ENCODE measurements at places on chromosomes 16 and 17. TPM values are rescaled to one million over a fixed set of nuclear protein-coding genes. Genes with fewer than 3 reads are reported as not detected.

GRCh38 chr16:64392456-64392855 lies 729.4 kb downstream of the CDH11 start:
- no peak for DNase-seq

- no peak for DNase-seq
Measured at GRCh38 chr17:13921841-13922776, 147.2 kb upstream of the COX10 start.

GRCh38 chr17:21463779-21464407 lies 87.7 kb downstream of the KCNJ12 start:
- DNase-seq = no peak

GRCh38 chr17:4087911-4088693 lies 54.7 kb downstream of the ZZEF1 start:
- no peak for DNase-seq

GRCh38 chr17:10793256-10793655 lies 10.6 kb downstream of the TMEM238L start:
- DNase-seq = no peak

GRCh38 chr16:5374184-5374583 lies 276.6 kb upstream of the EEF2KMT start:
- DNase-seq = no peak

DNA sequence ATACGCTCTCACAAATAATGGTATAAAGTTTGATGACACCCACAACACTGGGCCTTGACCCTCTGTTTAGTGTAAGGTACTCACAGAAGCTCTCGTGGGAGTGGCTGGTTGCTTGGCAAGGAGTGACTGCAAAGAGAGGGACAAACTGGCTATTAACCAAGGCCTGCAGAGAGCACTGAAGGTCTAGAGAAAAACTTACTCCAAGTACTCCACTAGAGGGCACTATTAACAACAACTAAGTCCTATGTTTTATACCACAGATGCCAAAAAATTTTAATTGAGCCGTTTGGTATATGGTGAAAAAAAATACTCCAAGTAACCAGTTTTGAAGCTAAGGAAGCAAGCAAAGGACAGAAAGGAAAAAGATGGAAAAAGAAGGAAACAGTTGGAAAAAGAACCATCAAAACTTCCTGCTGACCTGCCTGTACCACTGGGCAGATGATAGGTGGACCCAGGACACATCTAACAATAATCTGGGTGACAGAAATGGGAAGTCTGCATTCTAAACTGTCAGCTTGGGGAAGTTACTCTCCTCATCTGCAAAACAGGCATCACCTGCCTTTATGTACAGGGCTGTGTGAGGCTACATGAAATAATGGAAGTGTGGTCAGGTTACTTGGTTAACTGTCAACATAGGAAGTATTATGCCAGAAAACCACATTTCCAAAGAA lies 23.2 kb downstream of the DYNC1LI2 start:
- DNase-seq = no peak

GRCh38 chr17:43341715-43342588 lies 56.8 kb upstream of the ARL4D start:
- DNase-seq = no peak

- DNase-seq = no peak
Measured at GRCh38 chr16:57140931-57141668, 44.7 kb downstream of the PSME3IP1 start.

GRCh38 chr17:77326636-77327035 lies 185.9 kb downstream of the SEC14L1 start:
- no peak for DNase-seq

DNA sequence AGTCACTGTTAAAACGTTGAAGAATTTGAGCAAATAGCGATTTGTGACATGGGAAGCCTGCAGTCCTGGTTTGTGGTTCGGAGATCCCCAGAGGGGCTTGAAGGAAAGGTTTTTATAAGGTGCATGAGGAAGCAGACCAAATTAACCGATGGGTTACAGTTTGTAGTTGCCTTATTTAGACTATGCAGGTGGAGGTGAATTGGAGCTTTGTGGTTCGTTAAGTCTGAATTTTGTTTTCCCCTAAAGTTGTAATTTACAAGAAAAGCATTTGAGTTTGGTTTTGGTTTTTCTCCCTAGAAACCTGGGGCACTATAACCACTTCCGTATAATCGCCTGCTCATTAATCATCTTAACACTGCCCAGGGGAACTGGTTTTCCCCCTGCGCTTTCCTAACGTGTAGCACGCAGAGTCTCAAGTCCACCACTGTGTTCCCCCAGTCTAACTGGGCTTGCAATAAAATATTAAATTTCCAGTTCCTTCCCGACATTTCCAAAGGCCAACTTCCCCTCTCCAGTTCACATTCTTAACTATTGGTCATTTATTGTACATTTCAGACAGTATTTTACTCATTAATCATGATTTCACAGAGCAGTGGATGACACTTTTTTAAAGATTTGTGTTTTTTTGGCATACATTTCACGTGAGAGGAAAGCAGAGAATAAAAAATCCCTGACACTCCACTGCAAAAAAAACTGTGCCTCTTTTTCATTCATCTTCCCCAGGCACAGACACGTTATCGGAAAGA lies 932 bp downstream of the ZNF267 start:
- DNase-seq = no peak

DNA sequence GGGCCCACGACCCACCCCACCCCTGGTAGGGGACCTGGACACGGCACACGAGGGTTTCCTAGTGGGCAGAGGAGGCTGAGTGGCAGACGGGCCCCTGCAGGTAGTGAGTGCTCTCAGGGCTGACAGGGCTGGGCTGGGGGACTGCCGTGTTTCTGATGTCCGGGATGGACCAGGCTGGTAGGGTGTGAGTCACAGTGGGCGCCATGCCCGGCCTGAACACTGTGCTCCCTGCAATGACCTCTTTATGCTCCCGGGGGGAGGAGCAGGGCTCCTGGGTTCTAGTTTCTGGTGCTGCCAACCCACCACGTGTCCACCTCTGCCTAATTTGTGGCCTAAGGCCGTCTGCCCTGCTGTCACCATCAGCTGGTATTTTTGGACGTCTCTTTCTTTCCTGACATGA lies 26.3 kb downstream of the ARHGAP23 start:
- peak; percentile 78 for DNase-seq

DNA sequence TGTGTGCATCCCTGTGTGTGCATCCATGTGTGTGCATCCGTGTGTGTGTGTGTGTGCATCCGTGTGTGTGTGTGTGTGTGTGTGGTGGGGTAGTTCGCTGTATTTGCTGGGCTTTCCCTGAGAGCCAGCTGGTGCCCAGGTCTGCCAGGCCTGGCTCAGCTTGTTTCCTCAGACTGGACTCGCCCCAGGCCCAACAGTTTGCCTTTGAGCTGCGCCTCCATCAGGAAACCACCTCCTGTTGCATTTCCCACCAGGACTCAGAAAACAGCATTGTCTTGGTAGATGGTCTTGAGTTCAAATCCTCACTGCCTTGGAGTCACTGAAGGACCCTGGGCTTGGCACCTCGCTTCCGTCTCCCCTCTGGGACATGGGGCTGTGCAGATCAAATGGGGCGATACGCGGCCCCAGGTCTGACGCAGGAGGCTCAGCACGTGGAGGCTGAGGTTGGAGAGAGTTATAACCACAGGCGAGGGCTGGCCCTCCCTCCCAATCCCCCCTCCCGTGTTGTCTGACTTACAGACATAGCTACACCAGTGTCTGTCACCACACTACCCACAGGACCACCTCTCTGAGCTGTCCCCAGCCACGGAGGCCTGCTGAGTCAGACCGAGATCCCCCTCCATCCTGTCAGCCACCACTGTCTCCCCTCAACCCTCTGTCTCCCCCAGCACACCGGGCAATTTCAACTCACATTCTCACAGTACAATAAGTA lies 4.7 kb downstream of the ITGAE start:
- no peak for DNase-seq

GRCh38 chr17:81217491-81217890 lies 5.3 kb downstream of the CEP131 start:
- no peak for DNase-seq

GRCh38 chr16:56145369-56145768 lies 45.9 kb upstream of the GNAO1 start:
- DNase-seq = no peak

GRCh38 chr16:57137566-57138273 lies 45.3 kb downstream of the CPNE2 start:
- DNase-seq = no peak

- no peak for DNase-seq
Measured at GRCh38 chr16:13961099-13961811, 41.3 kb downstream of the ERCC4 start.

Gene IRX5
- total RNA-seq = 23.8 TPM

Gene IL34
- total RNA-seq = 2.6 TPM

Gene SHCBP1
- total RNA-seq = 2.1 TPM

Gene ZNRF1
- total RNA-seq = 23.5 TPM

Gene PTX4
- total RNA-seq = not detected

Gene CCL8
- 1.6 TPM for total RNA-seq

Gene PLXDC1
- total RNA-seq = 19.5 TPM
